ENCODE measurements at places on chromosomes 7 and 10. TPM values are rescaled to one million over a fixed set of nuclear protein-coding genes. Genes with fewer than 3 reads are reported as not detected.

Gene ZSWIM8
- 152 TPM for total RNA-seq

DNA sequence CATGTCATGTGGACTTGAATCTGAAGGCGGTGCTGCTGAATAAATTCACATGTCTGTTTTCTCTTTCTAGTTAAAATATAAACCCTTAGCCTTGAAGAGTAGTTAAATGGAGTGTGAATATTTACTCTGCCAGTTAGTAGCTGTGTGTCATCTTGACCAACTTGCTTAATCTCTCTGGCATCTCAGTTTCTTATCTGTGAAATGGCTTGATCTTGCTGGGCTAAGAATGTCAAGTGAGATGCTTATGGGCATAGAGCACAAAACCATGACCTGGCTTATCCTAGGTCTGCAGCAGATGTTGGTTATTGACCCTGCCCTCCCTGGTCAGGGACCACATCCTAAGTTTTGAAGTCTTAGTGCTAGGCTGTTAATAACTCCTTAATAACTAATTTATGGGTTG lies 16.6 kb downstream of the ARID5B start:
- no peak overlapping the region for H3K27ac ChIP-seq
- no peak overlapping the region for H3K4me3 ChIP-seq
- DNase-seq, result no peak
- H3K4me1 ChIP-seq, result peaks cover 3% of the 10 kb centered on the region

- no peak overlapping the region for H3K27ac ChIP-seq
- H3K4me1 ChIP-seq, result no peaks in the 10 kb centered on the region
- DNase-seq, result no peak
- H3K36me3 ChIP-seq, result no peaks in the 10 kb centered on the region
Observed at GRCh38 chr7:35869810-35870209, 69.0 kb downstream of the SEPTIN7 start.

Gene FAM20C
- total RNA-seq, result 87.9 TPM

DNA sequence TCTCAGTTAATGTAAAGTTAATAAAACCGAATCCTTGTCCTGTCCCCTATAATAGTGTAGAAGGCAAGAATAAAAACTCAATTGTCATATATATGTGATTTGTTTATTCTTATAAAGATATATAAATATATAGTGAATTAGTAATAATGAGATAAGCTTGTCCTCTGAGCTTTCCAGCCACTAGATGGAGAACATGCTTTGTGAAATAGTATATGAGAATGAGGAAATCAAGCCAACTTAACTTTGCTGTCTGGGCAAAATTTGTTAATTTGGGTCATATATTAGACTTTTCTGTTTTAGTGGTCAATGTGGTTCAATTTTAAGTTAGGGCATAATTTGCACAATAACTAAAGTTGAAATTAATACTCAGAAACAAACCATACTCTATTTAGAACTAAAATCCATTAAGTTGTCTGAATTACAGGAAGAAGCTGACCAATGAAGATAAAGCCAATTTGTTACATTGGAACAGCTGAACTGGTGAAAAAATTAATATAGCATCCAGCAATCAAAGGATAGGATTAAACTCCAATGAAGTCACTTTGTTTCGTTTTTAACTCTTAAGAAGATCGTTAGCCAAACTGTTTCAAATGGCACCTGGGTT lies 595.0 kb downstream of the ARL4A start:
- no peak overlapping the region for H3K4me3 ChIP-seq
- DNase-seq, result peak; percentile 57
- no peak overlapping the region for H3K27ac ChIP-seq
- no peaks in the 10 kb centered on the region for H3K4me1 ChIP-seq

- DNase-seq, result no peak
- no peak overlapping the region for H3K4me3 ChIP-seq
- no peak overlapping the region for H3K27ac ChIP-seq
- no peaks in the 10 kb centered on the region for H3K36me3 ChIP-seq
- H3K4me1 ChIP-seq, result peaks cover 22% of the 10 kb centered on the region
Observed at GRCh38 chr10:117462816-117463544, 79.6 kb upstream of the EMX2 start.

GRCh38 chr10:125120053-125120710 lies 40.2 kb downstream of the CTBP2 start:
- no peak overlapping the region for H3K27ac ChIP-seq
- H3K4me3 ChIP-seq, result no peak overlapping the region
- H3K4me1 ChIP-seq, result peaks cover 38% of the 10 kb centered on the region
- DNase-seq, result no peak
- H3K27me3 ChIP-seq, result no peaks in the 10 kb centered on the region

- H3K4me1 ChIP-seq, result no peaks in the 10 kb centered on the region
- no peak overlapping the region for H3K27ac ChIP-seq
- no peak for DNase-seq
- no peak overlapping the region for H3K4me3 ChIP-seq
Observed at GRCh38 chr7:84813376-84813775, 373.5 kb downstream of the SEMA3D start.

Gene TMEM236
- total RNA-seq, result not detected

DNA sequence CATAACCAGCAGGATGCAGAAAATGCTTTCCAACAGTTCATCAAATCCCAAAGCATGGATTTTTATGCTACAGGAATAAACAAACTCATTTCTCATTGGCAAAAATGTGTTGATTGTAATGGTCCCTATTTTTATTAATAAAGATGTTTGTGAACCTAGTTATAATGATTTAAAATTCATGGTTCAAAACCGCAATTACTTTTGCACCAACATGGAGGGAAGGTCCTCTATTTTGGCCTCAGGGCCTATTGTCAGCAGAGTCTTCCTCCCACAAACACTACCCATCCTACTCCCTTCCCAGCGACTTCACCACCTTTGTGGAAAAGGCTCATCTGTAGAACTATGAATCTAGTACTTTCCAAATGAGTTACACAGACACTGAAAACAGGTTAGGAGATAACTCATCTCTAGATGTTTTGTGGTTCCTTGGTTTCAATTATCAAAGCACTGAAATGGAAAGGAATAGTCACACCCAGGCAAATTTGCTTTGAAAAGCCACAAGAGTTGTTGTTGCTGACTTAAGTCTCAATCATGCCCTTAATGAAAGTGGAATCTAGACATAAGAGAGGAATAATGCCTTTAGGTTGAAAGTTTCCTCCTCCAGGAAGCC lies 59.4 kb upstream of the FRMD4A start:
- no peaks in the 10 kb centered on the region for H3K36me3 ChIP-seq
- no peaks in the 10 kb centered on the region for H3K27me3 ChIP-seq
- H3K4me1 ChIP-seq, result no peaks in the 10 kb centered on the region

Gene FRA10AC1
- 5.5 TPM for total RNA-seq

DNA sequence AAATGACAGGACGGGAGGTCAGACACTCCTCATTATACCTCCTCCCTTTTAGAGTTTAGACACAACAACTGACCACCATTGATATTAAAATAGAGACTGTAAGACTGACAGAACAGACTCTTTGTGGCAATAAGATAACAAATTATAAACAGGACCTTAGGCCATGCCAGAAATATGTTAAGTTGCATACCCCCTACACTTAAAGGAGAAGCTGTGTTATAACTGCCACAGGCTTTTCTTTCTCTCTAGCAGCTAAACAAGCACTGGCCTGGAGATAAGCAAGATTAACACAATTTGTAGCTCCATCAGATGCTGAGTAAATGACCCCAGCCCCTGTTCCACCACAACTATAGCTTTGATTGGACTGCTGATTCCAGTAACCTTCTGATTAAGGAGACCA lies 10.5 kb upstream of the UNC5B start:
- H3K4me1 ChIP-seq, result no peaks in the 10 kb centered on the region
- peaks cover 7% of the 10 kb centered on the region for H3K27me3 ChIP-seq
- H3K4me3 ChIP-seq, result no peak overlapping the region
- H3K27ac ChIP-seq, result no peak overlapping the region
- H3K36me3 ChIP-seq, result no peaks in the 10 kb centered on the region

Gene RBM48
- 5.7 TPM for total RNA-seq

- H3K4me3 ChIP-seq, result no peak overlapping the region
- no peak overlapping the region for H3K27ac ChIP-seq
- H3K36me3 ChIP-seq, result no peaks in the 10 kb centered on the region
- no peaks in the 10 kb centered on the region for H3K27me3 ChIP-seq
Observed at GRCh38 chr10:117996709-117997108, 50.0 kb downstream of the RAB11FIP2 start.

DNA sequence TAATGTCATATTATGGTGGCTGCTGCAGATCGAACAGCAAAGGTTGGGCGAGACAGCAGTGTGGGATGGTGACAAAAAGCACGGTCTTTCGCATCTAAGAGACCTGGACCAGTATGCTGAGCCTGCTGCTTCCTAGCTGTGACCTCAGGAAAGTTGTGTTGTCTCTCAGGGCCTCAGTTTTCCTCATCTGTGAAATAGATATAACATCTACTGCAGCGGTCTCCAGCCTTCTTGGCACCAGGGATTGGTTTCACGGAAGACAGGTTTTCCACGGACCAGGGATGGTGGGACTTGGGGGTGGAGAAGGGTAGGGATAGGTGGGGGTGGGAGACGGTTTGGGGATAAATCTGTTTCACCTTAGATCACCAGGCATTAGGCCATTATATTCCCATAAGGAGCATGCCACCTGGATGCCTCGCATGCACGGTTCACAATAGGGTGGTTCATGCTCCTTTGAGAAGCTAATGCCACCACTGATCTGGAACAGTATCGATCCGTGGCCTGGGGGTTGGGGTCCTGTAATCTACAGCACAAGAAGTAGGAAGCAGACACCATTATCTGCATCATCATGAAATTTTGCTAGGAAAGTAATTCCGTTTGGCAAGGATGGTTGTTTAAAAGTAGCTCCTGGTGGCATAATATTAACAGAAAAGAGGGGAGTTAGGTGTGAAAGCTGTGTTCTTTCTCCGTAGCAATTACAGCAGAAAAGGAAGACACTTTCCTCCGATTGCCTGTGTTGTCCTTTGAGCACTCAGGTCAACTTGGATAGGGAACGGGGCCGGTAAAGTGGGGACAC lies 10.8 kb downstream of the KLF6 start:
- no peaks in the 10 kb centered on the region for H3K27me3 ChIP-seq
- no peak for DNase-seq
- peaks cover 42% of the 10 kb centered on the region for H3K4me1 ChIP-seq
- no peak overlapping the region for H3K4me3 ChIP-seq

Gene VWDE
- 7.7 TPM for total RNA-seq

DNA sequence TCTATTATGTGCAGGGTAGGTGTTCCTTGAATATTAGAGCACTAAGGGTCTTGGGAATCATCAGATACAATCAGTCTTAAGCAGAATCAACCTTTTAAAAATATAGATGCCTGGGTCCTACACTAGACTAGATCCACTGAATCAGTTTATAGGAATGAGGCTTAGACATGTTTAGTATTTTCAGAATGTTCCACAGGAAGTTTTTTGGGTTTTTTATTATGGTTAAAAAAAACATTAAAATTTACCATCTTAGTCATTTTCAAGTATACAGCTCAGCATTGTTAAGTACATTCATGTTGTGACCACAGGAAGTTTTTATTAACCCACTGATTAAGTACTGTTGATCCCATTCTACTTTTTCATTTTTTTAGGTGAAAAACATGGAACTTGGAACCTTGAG lies 135.7 kb downstream of the LCOR start:
- no peaks in the 10 kb centered on the region for H3K36me3 ChIP-seq
- H3K4me1 ChIP-seq, result peaks cover 5% of the 10 kb centered on the region
- H3K27me3 ChIP-seq, result no peaks in the 10 kb centered on the region
- no peak overlapping the region for H3K4me3 ChIP-seq

- peak; percentile 32 for DNase-seq
- peak within 1 kb of the TSS; percentile 7 for H3K27ac ChIP-seq
Observed at GRCh38 chr10:126387931-126388911, at the start of gene ADAM12. Gene ADAM12 (minus strand): TSS chr10:126388477. CDS start chr10:126388145, 332 bp downstream.

Gene GOLGA7B
- total RNA-seq, result 0.26 TPM

Gene OR2A1
- total RNA-seq, result not detected

- H3K36me3 ChIP-seq, result no peaks in the 10 kb centered on the region
- H3K27me3 ChIP-seq, result no peaks in the 10 kb centered on the region
- H3K4me3 ChIP-seq, result no peak overlapping the region
Observed at GRCh38 chr10:101558204-101558603, 29.9 kb downstream of the POLL start.

DNA sequence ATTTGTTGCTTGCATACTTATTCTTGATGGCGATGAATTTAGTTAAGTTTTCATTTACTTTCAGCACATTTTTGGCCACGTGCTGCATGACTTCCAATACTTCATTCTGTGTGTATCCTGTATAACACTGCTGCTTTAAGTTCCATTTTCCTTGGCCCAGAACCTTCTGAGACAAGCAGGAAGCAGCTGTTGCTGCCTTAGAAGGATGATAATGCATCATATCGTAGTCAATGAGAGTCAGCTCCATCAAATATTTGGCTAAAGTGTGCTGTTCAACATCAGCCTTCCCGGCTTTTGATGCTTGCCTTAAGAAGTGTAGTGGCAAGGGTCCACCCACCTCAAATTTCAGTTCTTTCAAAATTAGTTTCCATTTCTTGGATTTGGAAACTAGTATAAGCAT lies 59.2 kb upstream of the GLCCI1 start:
- no peak overlapping the region for H3K27ac ChIP-seq
- H3K36me3 ChIP-seq, result no peaks in the 10 kb centered on the region
- H3K4me3 ChIP-seq, result no peak overlapping the region
- H3K27me3 ChIP-seq, result no peaks in the 10 kb centered on the region
- DNase-seq, result no peak

Gene NUTM2B
- 1.4 TPM for total RNA-seq

- DNase-seq, result no peak
- H3K36me3 ChIP-seq, result no peaks in the 10 kb centered on the region
- no peaks in the 10 kb centered on the region for H3K27me3 ChIP-seq
- no peak overlapping the region for H3K27ac ChIP-seq
- H3K4me1 ChIP-seq, result peaks cover 8% of the 10 kb centered on the region
Observed at GRCh38 chr7:75789361-75789924, 17.4 kb upstream of the CCL26 start.

Gene CTBP2
- 78.9 TPM for total RNA-seq

Gene ELFN1
- 0.75 TPM for total RNA-seq

DNA sequence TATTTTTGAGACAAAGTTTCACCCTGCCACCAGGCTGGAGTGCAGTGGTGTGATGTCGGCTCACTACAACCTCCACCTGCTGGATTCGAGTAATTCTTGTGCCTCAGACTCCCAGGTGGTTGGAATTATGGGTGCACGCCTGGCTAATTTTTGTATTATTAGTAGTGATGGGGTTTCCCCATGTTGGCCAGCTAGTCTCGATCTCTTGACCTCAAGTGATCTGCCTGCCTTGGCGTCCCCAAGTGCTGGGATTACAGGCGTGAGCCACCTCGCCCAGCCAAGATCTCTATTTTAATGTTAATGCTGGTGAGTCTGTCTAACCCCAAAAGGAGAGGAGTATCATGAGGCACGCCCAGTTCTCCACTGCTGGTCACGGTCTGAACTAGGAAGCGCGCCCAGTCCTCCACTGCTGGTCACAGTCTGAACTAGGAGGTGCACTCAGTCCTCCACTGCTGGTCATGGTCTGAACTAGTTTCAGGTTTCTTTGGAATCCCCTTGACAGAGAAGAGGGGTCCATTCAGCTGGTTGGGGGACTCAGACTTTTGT lies 5.6 kb upstream of the LRRC27 start:
- H3K4me3 ChIP-seq, result no peak overlapping the region
- no peaks in the 10 kb centered on the region for H3K36me3 ChIP-seq
- H3K27me3 ChIP-seq, result no peaks in the 10 kb centered on the region
- H3K27ac ChIP-seq, result no peak overlapping the region
- DNase-seq, result no peak

All from PC-3 (cell line).